ENCODE measurements at places on chromosomes 16 and 17.

DNA sequence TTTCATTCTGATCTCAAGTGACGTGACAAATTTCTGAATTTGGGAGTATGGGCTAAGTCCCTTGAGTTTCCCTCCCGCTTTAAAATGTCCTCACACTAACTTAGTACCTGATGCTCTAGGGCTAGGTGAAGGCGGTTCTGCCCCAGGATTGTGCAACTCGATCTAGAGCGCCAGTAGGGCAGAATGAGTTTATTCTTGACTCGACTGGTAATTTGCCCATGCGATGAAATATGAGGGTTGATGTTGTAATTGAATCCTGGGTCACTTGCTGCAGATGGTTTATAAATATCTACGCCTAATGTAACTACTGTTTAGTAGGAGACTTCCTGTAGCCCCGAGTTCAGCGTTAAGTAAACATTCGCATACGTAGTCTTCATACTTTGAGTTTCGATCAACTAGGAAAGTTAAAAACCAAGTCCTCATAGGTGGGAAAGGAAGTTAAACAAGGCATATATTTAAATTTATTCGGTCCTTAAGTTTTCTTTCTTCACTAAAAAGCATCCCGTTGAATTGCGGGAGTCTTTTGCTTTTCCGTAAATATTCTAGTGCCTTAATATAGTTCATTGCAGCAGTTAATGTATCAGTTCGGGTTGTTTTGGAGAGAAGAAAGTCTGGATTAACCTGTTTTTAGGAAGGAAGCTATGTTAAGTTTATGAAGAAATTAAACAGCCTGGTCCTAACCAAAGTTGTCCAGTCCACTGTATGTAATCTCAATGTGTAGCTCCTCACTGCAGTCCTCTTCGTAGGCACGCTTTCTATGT is 1.6 kb downstream of the CTCF start:
- DNase-seq: no peak

GRCh38 chr16:12124742-12125141 is 148.2 kb downstream of the SNX29 start:
- DNase-seq: no peak

DNA sequence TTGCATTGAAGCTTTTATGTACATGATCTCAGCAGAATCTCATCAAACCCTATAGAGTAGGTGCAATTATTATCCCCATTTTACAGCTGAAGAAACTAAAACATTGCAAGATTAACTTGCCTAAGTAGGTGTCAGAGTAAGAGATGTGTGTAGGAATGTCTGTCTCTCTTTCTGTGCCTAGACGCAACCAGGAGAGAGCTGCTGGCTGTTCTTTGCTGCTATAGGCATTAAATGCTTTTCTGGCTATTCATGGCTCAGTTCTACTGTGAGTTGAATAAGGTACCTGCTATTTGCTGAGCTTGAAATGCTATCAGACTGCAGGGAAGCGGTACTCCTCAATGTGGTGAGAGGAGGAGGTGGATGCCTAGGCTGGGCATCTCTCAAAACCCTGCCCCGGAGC is 17.0 kb downstream of the IRX5 start:
- DNase-seq: no peak

DNA sequence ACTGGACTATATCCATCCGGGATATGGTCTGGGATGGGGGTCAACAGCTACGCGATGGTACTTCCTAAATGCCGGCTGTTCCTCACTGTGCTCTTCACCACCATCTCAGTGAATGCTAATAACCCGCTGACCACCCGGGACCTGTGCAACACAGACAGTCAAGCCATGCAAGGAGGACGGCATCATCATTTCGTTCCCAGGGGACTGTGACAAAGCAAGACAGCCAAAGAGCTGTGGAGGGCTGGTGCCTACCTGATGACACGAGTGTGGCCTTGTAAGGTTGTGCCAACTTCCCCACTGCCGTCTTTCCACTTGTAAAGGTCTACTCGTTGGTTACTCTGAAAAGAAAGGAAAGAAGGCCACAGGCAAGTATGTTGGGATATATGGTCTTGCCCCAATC is 33.7 kb downstream of the WDR59 start:
- no peak for DNase-seq

DNA sequence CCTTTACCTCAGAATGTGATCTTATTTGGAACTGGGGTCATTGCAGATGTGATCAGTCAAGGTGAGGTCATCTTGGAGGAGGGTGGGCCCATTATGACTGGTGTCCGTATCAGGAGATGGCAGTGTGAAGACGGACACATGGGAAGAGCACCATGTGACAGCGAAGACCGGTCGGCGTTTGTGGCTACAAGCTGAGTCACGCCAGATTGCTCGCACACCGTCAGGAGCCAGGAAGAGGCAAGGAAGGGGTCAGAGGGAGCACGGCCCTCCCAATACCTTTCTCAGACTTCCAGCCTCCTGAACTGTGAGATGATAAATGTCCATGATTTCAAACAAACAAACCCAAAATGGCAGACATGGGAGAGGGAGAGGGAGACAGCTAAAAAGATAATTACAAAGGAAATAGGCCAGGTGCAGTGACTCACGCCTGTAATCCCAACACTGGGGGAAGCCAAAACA is 13.2 kb downstream of the STARD3 start:
- DNase-seq: no peak

GRCh38 chr17:65037157-65037556 is 19.4 kb downstream of the GNA13 start:
- no peak for DNase-seq

DNA sequence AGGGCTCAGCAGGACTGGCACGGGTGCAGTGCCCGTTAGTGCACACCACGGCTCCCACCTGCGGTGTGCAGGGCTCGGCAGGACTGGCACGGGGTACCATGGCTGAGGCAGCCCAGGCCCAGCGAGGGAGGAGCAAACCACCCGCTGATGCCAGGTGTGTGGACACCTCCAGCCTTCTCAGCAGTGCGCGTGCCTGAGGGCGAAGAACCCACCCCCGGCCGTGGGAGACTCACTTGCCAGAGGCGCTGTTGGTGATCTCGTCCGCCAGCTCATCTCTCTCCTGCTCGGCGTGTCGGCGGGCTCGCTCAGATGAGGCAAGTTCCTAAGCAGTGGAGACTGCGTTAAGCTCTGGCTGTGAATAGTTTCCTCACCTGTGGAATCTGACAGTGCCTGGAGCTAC is 45.4 kb downstream of the NDEL1 start:
- no peak for DNase-seq

DNA sequence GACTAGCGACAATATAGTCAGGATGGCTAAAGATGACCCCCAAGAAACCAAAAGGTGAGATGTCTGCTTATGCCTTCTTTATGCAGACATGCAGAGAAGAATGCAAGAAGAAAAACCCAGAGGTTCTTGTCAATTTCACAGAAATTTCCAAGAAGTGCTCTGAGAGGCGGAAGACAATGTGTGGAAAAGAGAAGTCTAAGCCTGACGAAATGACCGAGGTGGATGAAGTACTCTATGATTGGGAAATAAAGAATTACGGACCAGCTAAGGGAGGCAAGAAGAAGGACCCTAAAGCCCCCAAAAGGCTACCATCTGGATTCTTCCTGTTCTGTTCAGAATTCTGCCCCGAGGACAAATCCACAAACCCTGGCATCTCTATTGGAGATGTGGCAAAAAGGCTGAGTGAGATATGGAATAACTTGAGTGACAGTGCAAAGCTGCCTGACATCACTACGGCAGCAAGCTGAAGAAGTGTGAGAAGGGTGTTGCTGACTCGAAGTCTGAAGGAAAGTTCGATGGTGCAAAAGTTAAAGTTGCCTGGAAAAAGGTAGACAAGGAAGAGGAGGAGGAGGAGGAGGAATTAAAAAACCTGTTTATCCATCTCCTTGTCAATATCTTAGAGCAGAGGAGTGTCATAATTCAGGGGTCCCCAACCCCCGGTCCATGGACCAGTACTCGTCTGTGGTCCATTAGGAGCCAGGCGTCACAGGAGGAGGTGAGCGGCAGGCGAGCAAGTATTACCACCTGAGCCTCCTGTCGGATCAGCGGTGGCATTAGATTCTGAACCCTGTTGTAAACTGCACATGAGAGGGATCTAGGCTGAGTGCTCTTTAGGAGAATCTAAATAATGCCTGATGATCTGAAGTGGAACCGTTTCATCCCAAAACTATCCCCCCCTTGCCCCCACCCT is 25.1 kb upstream of the ADGRG1 start:
- DNase-seq: no peak

- DNase-seq: no peak
These were observed 88.8 kb downstream of the MGAT5B start for GRCh38 chr17:76956846-76957540.

GRCh38 chr17:17784657-17785267 is 52.0 kb downstream of the SREBF1 start:
- DNase-seq: no peak

- DNase-seq: no peak
These were observed 5.2 kb downstream of the TIMP2 start for GRCh38 chr17:78919861-78920450.

- no peak for DNase-seq
These were observed at the start of gene KRT24 for GRCh38 chr17:40703652-40704051. TSS of gene KRT24 (minus strand) at chr17:40703752. CDS start at chr17:40703693, 59 bp downstream.

DNA sequence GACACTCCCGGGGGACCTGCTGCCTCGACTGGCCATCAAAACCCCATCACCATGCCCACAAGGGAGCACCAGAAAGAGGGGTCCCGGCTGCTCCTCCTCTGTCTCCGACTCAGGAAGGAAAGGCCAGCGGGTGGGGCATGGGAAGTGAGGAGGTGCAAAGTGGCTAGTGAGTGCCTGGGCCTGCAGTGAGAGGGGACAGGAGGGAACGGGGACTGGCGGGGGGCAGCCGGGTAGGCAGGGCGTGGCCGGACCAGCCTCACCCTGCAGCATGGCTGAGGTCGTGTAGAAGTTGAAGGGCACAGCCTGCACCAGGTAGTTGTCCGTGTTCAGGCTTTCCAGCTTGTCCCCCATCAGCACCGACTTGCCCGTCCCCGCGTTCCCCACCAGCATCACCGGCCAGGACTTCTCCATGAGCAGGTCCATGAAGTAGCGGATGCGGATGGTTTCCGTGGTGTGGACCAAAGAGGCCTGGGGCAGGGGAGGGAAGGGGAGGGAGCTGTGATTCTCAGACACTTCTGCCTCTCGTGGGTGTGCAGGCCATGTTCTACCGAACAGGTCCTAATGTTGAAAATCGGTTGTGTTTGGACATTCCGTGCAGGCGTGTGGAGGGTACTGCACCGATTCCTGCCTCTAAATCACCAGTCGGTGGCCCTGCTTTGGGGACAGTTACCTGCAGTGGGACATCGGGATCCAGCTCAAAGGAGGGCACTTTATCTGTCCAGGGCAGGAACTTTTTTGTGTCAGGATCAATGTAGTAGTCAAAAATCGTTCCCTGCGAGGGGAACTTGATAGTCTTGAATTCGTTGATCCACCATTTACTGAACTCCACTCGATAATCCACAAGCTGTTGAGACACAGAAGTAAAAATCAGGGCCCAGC is 91.7 kb downstream of the DNAH17 start:
- no peak for DNase-seq

DNA sequence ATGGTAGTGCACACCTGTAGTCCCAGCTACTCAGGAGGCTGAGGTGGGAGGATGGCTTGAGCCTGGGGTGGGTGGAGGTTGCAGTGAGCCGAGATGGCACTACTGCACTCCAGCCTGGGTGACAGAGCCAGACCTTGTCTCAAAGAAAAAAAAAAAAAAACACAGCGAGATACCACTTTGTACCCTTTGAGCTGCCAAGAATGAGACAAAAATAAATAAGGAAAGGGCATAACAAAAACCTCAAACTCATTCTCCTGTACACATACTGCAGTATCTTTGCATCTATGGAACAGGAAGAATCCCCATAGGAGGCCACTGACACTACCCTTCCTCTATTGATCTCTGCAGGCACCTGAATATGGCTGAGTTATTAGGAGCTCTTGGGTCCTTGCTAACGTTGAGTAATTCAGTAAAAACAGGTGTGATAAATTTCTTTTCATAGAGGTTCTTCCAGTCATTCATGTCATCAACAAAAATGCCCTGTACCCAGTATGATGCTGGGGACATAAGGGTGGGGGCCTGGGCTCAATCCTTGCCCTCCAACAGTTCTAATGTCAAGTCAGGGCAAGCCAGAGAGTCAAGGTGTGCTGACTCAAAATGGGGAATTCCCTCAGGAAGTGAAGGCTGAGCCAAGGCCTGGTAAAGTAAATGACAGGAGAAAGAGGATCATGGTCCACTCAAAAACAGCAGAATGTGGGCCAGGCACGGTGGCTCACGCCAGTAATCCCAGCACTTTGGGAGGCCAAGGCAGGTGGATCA is 26.9 kb downstream of the RANBP10 start:
- no peak for DNase-seq

DNA sequence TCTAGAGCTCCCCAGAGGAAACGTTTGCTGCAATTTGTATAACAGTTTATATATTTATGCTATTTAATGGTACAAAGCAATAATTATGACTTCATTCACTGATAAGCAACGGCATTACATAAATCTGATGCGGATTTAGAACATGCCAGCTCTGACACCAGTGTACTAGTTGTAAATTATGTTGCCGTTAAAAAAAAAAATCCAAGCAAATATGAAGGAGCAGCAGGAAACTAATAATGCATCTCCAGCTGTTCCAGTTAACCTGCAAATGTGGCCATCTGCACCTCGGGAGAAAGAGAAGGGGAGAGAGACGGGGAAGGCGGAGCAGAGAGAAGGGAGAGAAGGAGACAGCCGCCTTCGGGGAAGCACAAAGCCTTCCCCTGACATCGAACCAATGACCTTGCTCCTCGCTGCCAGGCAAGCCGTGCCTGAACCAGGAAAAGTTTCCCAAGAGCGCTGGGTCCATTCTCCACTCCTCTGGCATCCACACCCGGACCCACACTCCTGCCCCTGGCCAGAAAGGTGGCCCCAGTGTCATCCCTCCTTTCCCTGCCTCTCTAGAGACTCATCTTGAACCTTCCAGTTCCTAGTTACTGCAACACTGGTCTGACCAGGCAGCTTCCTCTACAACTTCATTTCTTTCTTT is 174.8 kb downstream of the C16orf78 start:
- no peak for DNase-seq

GRCh38 chr16:661184-661821 is 6.6 kb upstream of the RHOT2 start:
- no peak for DNase-seq

- DNase-seq: peak; percentile 25
These were observed 1.8 kb upstream of the EXOSC6 start for GRCh38 chr16:70253291-70254106.

DNA sequence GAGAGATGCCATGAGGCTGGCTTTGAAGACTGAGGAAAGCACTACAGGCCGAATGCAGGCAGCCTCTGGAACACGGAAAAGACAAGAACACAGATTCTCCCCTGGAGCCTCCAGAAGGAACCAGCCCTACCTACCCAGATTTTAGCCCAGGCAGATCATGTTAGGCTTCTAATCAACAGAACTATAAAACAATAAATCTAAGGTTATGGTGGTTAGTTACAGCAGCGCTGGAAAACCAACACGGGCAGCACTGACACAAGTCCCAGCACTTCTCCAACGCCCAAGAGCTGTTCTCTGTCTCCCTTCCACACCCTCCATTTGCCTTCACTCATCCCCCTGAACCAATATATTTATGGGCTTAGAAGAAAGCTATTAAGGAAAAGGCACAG is 7.5 kb downstream of the ANKRD11 start:
- no peak for DNase-seq
